Transverse colon (tissue), 4 donors: ENCODE measurements at places on chromosomes 5 and 9. TPM values are rescaled to one million over a fixed set of nuclear protein-coding genes. Genes with fewer than 3 reads are reported as not detected.

DNA sequence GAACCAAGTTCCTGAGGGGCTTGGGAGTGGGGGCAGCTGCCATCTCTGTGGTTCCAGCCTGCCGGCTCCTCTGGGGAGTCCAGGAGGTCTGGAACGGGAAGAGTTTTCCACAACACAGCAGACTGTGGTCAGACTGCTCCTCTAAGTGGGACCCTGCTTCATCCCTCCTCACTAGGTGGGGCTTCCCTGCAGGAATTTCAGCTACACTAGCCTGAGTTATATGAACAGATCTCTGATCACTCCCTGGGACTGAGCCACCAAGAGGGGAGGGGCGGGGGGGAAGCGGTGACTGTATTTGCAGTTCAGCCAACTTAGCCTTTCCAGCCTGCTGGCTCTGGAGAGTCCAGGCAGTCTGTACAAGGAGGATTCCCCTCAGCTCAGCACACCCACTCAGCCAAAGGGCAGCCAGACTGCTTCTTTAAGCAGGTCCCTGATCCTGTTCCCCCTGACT is 19.4 kb downstream of the DTWD2 start:
- no peaks in the 10 kb centered on the region for H3K36me3 ChIP-seq
- no peaks in the 10 kb centered on the region for H3K27me3 ChIP-seq
- H3K4me3 ChIP-seq = no peak overlapping the region
- no peak for DNase-seq

DNA sequence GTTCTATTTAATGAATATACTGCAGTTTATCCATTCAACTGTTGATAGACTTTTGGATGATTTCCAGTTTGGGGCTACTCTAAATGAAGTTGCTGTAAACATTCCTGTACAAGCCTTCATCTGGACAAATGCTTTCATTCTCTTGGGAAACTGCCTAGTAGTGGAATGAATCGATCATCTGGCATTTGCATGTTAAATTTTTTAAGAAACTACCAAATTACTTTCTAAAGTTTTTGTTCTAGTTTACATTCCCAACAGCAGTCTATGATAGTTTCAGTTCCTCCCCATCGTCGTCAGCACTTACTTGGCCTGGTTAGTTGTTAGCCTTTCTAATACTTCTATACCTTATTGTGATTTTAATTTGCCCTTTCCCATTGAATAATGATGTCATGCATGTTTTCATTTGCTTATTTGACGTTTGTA is 306.3 kb downstream of the FER start:
- H3K36me3 ChIP-seq = no peaks in the 10 kb centered on the region
- no peaks in the 10 kb centered on the region for H3K27me3 ChIP-seq
- no peaks in the 10 kb centered on the region for H3K4me1 ChIP-seq
- H3K4me3 ChIP-seq = no peak overlapping the region
- no peak overlapping the region for H3K27ac ChIP-seq

GRCh38 chr5:139571966-139572365 is 10.8 kb downstream of the UBE2D2 start:
- no peak overlapping the region for H3K27ac ChIP-seq
- H3K4me1 ChIP-seq = peaks cover 31% of the 10 kb centered on the region
- no peaks in the 10 kb centered on the region for H3K27me3 ChIP-seq
- no peak for DNase-seq

DNA sequence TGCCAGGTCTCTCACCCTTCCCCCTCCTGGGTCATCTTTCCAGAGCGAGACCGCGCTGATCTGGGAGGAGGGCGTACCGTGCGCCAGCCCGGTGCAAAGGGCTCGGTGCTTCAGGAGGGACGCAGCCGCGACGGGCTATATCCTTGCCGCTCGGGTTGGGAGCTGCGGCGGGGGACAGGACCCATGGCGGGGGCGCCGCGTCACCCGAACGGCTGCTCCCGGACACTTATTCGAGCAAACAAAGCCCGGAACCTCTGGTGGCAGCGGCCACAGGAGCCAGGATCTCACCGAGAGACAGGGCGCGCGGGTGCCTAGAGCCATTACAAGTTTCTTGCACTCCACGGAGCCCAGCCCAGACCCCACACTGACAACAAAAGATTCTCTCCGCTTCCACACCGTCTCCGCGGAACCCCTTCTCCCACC is 1.3 kb downstream of the SEMA6A start:
- H3K27ac ChIP-seq = peak overlapping the region; percentile 91
- no peaks in the 10 kb centered on the region for H3K36me3 ChIP-seq
- H3K4me1 ChIP-seq = peaks cover 18% of the 10 kb centered on the region
- DNase-seq = peak; percentile 50
- H3K4me3 ChIP-seq = peak overlapping the region; percentile 90

DNA sequence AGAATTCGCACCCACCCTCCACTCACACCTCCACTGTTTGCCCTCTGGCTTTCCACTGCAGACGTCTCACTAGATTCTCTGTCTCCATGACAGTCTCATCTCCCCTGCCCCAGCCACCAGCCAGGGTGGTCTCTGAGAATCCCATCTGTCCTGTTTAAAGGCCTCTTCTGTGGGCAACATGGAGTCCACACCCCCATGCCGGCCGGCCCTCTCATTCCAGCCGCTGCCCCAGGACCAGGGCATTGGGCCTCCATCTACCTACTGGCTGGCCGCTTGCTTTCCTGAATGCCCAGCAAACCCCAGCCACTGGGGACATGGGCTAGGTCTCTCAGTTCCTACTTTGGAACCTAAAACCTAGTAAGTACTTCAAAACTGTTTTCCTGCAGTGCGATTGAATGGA is 65.6 kb upstream of the RUFY1 start:
- no peaks in the 10 kb centered on the region for H3K27me3 ChIP-seq
- no peaks in the 10 kb centered on the region for H3K36me3 ChIP-seq
- H3K27ac ChIP-seq = no peak overlapping the region
- no peak for DNase-seq

The GRXCR2 gene
- total RNA-seq = not detected

DNA sequence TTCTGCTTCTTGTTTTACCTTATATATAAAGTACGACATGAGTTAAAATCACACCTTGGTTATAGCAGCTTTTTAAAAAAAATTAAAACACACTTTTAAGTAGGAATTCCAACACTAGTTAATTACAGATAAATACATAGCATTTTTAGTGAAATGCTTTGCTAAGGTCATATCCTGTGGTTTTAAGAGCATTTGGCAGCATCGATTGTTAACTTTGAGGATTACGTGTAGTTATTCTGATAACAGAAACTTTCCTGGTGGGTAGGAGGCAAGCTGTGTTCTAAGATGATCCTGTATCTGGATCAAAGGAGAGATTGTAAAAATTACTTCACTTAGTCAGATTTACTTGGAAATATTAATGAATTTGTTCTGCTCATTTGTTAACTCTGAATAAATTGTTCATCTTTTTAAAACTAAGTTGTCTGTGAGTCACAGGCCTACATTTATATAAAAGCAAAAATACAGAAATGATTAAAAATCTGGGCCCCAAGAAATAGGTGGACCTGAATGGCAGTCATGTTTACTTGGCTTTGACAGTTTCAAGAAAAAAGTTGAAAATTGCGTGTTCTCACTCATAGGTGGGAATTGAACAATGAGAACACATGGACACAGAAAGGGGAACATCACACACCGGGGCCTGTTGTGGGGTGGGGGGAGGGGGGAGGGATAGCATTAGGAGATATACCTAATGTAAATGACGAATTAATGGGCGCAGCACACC is 58.3 kb downstream of the TRIO start:
- no peaks in the 10 kb centered on the region for H3K27me3 ChIP-seq
- no peak for DNase-seq
- peaks cover 64% of the 10 kb centered on the region for H3K4me1 ChIP-seq
- no peaks in the 10 kb centered on the region for H3K36me3 ChIP-seq
